ENCODE measurements at places on chromosomes 11 and 22. TPM values are rescaled to one million over a fixed set of nuclear protein-coding genes. Genes with fewer than 3 reads are reported as not detected.

DNA sequence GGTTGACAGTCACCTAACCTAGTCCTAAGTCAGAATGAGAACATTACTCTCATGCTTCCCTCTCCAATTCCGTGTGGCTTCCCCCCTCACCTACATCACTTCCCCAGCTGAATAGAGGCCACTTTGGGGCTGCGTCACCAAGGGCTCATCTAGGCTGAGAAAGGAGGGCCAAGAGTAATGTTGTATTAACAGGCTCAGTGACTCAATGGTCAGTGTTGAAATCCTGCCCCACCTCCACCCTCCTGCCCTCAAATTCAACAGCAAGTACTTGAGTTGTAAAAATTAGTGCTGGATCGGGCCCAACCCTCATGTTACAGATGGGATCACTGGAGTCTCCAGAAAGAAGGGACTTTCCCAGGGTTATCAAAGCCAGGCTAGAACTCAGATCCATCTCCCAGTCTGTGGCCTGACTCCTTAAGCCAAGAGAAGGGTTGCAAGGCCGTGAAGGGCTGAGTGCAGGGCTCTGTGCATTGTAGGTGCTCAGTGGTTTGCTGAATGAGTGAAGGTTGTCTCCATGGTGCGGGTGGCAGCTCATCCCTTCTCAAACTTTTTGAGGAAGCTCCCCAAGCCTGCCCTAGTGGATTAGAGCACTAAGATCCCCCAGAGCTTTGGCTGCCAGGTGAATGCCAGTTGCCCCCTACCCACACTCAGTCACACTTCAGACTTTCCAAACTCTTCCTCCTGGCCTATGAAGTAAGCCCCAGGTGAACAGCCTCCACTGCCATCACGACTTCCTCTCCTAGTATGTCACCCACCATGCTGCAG, 3.2 kb downstream of the DGAT2 start:
- peak; percentile 27 for ATAC-seq
- H3K4me3 ChIP-seq: no peak overlapping the region
- no peaks in the 10 kb centered on the region for H3K4me1 ChIP-seq
- peaks cover 4% of the 10 kb centered on the region for H3K27me3 ChIP-seq
- no peak overlapping the region for H3K27ac ChIP-seq

- peaks cover 14% of the 10 kb centered on the region for H3K4me1 ChIP-seq
- H3K27ac ChIP-seq: no peak overlapping the region
- H3K4me3 ChIP-seq: no peak overlapping the region
- no peak for ATAC-seq
Observed at GRCh38 chr11:134157451-134157850, 66.3 kb downstream of the NCAPD3 start.

FXYD6 gene
- 75.3 TPM for total RNA-seq

GRCh38 chr22:37633625-37634416, 5.6 kb upstream of the SH3BP1 start:
- peak; percentile 89 for ATAC-seq
- peaks cover under 1% of the 10 kb centered on the region for H3K27me3 ChIP-seq
- H3K4me1 ChIP-seq: peaks cover 53% of the 10 kb centered on the region
- H3K27ac ChIP-seq: peak overlapping the region; percentile 80
- H3K4me3 ChIP-seq: peak overlapping the region; percentile 29

DNA sequence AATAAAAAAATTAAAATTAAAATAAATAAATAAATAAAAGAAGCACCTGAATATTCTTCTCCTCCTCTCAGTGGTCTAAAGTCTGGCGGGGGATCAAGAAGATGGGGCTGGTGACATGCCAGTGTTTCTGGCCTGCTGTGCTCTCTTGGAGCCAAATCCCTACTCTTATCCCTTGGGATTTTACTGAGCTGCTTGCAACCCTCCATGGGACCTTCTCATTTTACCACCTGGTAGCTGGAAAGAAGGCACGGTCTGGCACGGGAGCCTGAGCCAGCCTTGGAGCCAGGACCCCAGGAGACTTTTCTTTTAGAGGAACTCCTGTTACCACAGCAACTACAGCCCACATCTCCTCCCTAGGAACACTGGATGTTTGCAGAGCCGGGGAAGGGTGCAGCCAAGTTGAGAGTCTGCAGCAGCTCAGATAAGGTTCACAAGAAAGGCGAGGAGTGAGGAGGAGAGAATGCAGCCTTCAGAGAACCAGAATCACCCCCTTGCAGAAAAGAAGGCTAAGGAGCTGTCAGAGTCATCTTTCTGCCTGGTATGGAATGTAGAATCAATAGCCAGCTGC, 21.4 kb downstream of the CD6 start:
- no peak overlapping the region for H3K4me3 ChIP-seq
- H3K27ac ChIP-seq: no peak overlapping the region
- no peak for ATAC-seq
- no peaks in the 10 kb centered on the region for H3K4me1 ChIP-seq

DNA sequence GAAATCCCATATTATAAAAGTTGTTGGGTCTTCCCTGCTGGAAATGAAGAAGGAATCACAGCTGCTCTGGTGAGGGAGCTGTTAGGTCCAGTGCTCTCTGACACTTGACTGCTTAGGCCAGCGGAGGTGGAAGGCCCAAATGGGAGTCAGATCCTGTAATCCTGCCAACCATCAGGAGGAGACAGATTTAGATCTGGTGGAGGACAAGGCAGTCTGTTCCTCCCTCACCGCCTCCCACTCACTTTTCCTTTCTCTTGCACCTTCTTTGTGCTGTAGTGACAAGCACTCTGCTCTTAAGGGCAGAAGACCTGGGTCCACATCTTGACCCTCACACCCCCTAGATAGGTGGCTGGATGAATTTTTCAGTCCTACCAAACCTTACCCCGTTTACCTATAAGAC, 59.7 kb upstream of the CHST1 start:
- H3K27ac ChIP-seq: no peak overlapping the region
- ATAC-seq: no peak
- H3K27me3 ChIP-seq: peaks cover 29% of the 10 kb centered on the region
- H3K4me1 ChIP-seq: no peaks in the 10 kb centered on the region
- H3K4me3 ChIP-seq: no peak overlapping the region

- H3K4me3 ChIP-seq: no peak overlapping the region
- no peaks in the 10 kb centered on the region for H3K36me3 ChIP-seq
- no peak overlapping the region for H3K27ac ChIP-seq
- no peaks in the 10 kb centered on the region for H3K4me1 ChIP-seq
- ATAC-seq: no peak
Observed at GRCh38 chr11:116339306-116340098, 433.3 kb downstream of the BUD13 start.

SELENOM gene
- total RNA-seq: 1,327 TPM

DNA sequence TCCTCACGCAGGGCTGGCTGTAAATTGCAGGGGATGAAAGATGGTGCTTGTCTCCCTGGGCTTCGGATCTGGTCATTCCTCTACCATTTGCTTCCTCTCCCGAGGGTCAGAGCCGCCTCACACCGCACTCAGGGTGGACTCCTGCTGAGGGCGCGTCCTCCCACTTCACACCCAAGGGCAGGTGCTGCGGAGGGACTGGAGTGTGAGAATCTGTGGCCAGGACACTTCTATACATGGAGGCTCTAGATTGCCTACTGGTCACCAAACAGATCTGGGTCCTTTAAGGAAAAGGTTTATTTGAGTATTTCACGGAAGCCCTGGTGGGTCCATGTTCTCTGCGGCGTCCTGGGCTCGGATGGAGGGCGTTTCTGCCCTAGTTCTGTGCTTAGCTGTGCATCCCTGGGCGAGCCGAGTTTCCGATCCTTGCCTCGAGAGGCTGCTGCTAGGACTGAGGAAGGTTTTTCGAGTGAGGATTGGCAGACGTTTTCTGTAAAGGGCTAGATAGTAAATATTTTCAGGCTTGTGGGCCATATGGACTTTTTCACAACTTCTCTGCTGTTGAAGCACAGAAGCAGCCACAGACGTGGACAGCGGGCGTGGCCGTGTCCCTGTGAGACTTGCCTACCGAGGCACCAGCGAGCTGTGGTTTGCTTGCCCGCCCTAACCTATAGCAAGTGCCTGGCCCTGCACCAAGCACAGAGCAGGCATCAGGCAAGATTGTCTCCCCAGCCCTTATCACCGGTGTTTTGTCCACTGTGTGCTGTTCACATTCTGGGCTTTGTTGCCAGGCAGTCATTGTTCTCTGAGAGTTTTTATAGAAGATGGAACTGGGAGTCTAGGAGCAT, 279.0 kb downstream of the TBC1D22A start:
- no peak overlapping the region for H3K27ac ChIP-seq
- H3K36me3 ChIP-seq: peaks cover 19% of the 10 kb centered on the region
- ATAC-seq: no peak

UCP3 gene
- total RNA-seq: 1.6 TPM

DNA sequence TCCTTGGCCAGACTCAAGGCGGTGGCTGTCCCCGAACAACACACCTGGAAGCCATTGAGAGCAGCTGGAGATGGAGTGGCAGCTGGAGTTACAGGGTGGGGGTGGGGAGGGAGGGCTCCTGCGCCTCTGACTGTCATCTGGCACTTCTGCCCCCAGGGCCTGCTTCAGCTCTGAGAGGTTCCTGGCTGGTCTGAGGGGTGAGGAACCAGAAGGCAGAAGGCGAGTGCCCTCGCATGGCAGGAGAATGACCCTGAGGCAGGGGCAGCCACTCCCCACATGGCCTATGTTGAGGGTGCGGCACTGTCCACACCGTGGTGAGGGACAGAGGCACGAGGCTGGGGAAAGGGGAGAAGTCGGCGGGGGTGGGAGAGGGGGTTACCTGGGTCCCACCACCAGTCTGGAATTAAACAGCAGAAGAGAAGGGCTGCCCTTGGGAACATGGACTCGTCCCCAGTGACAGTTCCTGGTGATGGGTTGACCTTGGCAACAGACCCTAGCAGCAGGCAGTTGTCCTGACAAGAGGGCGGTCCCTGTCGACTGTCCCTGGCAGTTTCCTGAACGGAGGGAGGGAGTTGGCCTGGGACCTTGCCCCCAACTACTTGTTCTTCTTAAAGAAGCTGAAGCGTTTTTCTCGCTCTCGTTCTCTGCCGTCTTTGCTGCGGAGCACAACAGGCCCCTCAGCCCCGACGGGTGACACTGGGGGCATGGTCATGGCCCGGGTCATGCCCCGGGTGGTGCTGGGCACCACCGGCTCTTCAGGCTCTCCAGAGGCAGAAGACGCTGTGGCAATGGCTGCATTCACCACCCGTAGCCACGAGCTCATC, 7.8 kb upstream of the RBM4B start:
- H3K27ac ChIP-seq: no peak overlapping the region
- no peaks in the 10 kb centered on the region for H3K4me1 ChIP-seq
- no peak for ATAC-seq
- H3K36me3 ChIP-seq: no peaks in the 10 kb centered on the region
- no peaks in the 10 kb centered on the region for H3K27me3 ChIP-seq
- no peak overlapping the region for H3K4me3 ChIP-seq

OPCML gene
- total RNA-seq: 0.93 TPM

GPHA2 gene
- total RNA-seq: not detected

SAA1 gene
- not detected for total RNA-seq

GRCh38 chr11:853682-854448, 11.2 kb downstream of the TSPAN4 start:
- no peak overlapping the region for H3K4me3 ChIP-seq
- H3K27ac ChIP-seq: peak overlapping the region; percentile 27

- H3K4me1 ChIP-seq: no peaks in the 10 kb centered on the region
- no peak overlapping the region for H3K4me3 ChIP-seq
- no peak for ATAC-seq
Observed at GRCh38 chr11:61607920-61608599, 27.2 kb upstream of the SYT7 start.

ARHGAP8 gene
- not detected for total RNA-seq

- H3K4me1 ChIP-seq: no peaks in the 10 kb centered on the region
- no peak overlapping the region for H3K4me3 ChIP-seq
Observed at GRCh38 chr22:37248251-37248650, 4.2 kb upstream of the RAC2 start.

MEI1 gene
- 0.50 TPM for total RNA-seq

FGF4 gene
- total RNA-seq: not detected

Data from gastroesophageal sphincter (tissue), 4 donors.